ENCODE measurements at places on chromosomes 6 and 20.

GRCh38 chr20:58714340-58714922 is 21.8 kb downstream of the NPEPL1 start:
- no peak for DNase-seq

DNA sequence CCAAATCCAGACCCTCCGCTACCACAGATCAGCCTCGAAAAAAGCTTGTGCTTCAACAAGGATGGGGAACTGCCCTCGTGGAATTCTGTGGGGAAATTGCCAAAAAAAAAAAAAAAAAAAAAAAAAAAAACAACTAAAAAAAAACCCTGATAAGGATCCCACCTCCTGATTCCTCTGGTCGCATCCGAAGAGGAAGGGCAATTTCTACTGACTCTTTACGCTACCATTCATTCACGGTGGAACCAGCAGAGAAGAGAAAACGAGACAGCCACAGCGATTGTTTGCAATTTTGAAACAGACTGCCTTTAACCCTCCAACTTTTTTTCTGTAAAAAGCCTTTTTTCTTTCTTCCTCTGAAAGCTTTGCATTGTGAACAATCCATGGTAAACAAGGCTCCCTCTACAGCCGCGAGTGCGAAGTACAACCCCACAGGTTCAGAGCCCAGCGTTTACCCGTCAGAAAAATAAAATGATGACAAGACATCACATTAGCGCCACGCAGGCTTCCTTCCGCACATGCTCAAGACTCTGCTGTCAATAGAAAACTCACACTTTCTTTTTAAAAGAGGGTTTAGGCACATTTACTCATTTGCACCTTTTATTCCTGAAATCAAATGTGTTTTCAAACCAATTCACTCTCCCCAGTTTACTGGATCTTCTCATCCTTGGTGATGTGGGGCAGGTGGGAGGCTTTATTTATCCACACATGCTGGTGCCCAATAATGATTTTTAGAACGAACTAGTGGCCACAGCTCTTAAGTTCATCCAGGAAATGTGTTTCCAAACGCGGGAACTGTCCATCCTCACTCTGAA is 100.0 kb downstream of the NOL4L start:
- DNase-seq, result peak; percentile 79

DNA sequence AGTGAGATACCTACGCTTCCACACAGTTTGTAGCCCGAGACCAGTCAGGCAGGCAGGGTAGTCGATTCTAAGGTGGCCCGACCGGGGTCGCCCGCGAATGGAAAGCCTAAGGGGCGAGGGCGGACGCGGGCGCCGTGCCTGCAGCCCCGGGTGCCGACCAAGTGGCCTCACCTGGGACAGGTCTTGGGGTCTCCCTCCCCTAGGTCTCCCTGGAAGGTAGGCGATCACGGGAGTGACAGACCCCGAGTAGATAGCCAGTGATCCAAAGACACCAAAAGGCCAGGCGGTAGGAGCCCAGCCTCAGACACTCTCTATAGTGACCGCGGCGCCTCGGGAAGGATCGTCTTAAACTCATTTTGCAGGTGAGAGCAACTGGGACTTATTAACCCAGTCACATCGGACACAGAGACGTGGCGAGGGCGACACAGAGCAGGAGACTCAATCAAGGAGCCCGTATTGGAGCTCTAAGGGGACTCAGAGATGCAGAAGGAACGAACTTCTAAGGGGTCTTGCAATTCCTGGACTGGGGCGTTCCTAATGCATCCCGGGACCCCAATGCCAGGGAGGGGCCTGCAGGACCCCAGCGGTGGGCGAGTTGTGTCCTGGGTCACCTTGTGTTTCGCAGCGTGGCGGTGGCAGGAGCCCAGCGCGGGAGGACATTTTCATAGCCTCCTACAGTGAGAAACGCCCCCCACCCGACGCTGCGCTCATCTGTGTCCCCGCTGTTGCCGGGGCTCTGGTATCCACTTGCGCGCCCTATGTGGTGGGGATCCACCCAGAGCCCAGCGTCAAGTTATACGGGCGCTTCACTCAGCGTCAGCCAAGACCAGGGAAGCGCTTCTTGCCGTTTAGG is 2.1 kb upstream of the VSX1 start:
- no peak for DNase-seq

DNA sequence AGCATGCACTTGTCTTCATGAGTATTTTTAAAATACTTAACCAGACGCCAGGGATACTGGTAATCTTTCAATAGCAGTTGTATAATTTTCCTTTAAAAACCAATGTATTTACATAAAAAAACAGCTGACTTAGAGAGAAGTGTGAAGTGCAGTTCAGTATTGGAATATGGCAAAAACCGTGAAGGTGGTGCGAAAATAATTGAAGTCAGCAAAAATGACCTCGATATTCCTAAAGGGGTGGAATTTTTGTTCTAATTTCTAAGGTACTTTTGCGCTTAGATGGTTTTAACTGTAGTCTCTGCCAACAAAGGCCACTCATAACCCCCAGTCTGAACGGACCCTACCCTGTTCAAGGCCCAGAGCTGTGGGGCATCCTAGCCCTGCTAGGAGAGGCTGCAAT is 25.3 kb downstream of the GNAS-AS1 start:
- no peak for DNase-seq

GRCh38 chr6:96809119-96809518 is 28.2 kb downstream of the GPR63 start:
- no peak for DNase-seq

- DNase-seq, result no peak
These were observed 93.9 kb downstream of the JAG1 start for GRCh38 chr20:10579942-10580341.

GRCh38 chr6:32192608-32193039 is at the start of gene GPSM3:
Gene GPSM3 (minus strand): TSS chr6:32192643. CDS start chr6:32192513, 130 bp downstream.
- peak; percentile 58 for DNase-seq

DNA sequence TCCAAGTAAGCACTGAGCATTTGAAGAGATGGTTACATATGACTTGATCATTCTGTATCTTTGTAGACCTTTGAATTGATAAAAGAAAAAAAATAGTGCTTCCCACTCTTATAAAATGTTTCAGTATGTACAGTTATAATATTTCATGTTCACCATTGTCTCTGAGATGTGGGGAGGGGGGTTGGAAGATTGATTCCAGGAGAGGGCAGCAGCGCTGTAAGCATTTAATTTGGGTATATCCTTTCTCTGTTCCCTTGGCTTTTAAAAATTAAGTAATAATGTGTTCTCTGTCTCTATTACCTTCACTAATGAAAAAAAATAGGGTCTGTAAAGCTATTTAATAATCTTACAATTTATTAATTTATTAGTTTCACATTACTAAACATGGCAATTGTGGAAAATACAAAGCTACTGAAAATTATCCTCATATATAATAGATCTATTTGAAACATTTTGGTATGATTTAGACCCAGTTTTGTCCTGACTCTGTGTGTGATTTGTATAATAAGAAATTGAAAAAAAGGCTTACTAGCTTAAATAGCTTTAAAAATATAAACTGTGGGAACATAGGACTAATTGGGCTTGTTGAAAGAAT is 341.2 kb downstream of the CDKAL1 start:
- peak; percentile 14 for DNase-seq

- no peak for DNase-seq
These were observed 76.7 kb upstream of the FOXO3 start for GRCh38 chr6:108484016-108484415.

- no peak for DNase-seq
These were observed 75.2 kb downstream of the GJA1 start for GRCh38 chr6:121510568-121511177.

DNA sequence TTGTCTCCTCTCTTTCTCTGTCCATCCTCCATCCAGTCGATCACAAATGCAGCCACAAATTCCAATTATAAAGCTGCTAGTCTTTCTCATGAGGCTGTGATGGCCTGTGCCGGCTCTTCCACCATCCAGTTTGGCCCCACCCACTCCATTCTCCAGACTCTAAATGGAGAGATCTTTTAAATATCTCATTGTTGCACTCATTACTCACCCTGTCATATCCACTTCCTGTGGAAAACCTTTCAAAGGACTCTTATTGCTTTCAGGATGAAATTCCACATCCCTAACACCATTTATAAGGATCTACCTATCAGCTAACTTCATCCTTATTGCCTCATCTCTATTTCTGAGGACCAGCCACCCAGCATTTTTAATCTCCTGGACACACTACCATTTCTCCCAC is 70.6 kb downstream of the NRN1 start:
- no peak for DNase-seq

DNA sequence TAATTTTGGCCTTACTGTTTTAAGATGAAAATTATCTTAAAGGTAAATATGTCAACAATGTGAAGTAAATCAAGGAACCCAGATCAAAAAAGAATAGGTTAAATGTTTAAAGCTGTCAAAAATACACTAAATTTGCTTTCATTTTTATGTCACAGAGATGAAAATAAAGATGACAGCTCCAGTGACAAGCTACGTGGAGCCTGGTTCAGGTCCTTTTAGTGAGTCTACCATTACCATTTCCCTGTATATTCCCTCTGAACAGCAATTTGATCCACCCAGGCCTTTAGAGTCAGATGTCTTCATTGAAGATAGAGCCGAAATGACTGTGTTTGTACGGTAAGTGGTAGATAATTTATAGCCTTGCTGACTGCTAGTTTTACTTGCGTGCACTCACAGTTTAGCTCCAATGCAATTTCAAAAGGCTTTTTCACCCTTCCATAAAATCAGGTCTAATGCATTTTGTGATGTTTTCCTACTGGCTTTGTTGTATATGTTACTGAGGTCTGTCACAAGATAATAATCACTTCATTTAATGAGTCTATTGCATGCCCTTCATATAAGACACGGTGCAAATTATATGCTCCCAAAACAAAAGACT is 1.9 kb downstream of the HEBP2 start:
- no peak for DNase-seq

DNA sequence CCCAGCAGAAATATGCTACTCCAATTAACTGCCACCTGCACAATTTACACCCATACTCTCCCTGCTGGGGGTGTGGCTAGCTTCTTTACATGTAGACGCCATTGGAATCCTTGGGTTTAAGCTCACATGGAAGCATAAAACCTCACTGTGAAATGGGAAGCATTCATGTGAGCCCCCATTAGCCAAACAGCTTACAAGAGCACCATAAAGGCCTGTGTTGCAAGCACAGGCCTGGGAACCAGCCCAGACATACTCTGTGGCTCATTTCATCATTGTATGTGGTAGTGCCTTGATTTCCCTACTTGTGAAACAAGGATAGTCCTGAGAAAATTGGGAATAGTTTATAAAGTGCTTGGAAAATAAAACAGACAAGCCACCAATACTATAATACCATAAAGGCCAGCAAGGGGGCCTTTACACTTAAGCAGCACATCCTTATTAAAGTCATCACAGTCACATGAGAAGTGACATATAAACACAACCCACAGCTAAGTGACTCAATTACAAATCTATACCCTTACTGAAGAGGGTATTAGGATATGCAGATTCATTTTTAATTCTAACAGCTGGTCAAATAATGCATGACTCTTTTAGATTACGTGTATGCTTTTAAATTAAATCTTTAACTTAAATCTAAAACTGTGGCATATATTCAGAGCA is 6.8 kb downstream of the ADNP start:
- peak; percentile 47 for DNase-seq

DNA sequence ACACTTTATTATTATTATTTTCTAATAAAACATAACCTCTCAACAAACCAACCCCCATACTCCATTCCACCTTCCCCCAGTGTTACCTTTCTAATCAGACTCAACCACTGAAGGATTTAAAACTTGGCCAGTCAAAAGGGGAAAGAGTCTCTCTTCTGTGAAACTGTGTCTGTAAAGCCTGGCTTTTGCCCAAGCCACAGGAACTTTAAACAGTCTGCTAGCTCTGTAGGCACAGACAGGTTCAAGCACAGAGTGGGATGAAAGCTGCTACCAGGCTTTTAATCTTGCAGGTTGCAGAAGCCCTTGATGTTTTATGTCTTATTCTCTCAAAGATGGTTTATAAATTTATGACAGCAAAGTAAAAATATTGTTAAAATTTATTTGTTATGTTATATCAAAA is 585.7 kb downstream of the TENT5A start:
- no peak for DNase-seq

- peak; percentile 71 for DNase-seq
These were observed 50.0 kb upstream of the SCGN start for GRCh38 chr6:25601800-25602673.

DNA sequence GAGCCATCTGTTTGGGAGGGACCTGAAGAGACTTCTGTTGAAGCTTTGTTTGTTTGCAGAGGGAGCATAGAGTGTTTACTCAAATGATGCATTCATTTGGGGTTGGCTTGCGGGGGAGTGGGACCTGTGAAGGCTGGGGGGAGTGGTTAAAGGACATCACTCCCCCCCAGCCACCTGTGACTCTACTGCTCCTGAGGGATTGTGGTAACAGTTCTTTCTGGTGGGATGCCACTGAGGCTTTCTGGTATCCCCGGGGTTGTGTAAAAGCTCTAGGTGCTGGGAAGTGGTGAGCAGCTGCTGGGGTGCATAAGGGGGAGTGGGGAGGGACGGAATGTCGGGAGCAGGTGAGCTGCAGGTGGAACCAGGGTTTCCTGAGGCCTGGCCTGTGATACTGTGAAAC is 239.2 kb upstream of the QKI start:
- no peak for DNase-seq
